H1 (cell line): ENCODE measurements at places on chromosomes 4 and X. TPM values are rescaled to one million over a fixed set of nuclear protein-coding genes. Genes with fewer than 3 reads are reported as not detected.

DNA sequence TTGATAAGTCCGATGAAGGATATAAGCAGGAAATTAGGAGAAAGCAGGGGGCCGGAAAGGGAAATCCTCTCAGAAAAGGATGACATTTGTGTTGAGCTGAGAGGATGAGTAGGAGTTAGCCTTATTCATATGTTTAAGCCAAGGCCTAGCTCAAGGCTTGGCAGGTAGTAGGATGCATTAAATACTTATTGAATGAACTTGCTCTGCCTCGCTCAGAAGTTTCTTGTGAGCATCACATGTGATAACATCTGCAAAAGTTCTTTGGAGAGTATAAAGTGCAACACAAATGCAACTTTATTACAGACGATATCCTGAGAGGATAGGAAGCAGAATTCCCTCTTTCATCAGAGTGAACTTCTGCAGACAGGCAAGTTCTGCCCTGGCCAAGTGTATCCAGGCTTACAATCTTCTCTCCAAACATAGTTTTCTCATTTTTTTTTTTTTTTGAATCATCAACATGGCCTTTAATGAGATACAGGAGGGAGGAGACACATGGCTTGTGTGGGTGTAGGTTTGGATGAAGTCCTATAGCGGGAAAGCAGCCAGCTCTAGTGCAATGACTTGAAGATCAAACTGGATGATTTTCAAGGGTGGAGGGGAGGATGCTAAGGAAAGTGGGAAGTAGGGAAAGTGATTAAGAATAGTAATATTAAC lies 48.1 kb downstream of the LUZP4 start:
- DNase-seq, result no peak

DNA sequence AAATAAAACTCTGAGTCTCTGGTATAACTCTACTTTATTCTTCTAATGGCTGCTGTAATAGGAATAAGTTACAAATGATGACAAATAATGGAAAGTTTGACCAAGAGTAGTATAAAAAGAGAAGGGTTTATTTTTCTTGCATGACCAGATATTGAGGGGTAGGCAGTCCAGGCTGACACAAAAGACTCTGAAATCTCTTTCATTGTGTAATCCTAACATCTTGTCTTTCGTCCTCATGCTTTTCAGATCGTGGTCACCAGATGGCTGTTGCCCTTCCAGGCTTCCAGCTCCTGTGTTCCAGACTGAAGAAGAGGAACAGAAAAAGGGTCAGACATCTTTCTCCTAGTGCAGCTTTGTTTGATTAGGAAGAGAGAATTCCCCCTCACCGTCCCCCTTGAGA lies 176.9 kb upstream of the GK2 start:
- DNase-seq, result no peak

DNA sequence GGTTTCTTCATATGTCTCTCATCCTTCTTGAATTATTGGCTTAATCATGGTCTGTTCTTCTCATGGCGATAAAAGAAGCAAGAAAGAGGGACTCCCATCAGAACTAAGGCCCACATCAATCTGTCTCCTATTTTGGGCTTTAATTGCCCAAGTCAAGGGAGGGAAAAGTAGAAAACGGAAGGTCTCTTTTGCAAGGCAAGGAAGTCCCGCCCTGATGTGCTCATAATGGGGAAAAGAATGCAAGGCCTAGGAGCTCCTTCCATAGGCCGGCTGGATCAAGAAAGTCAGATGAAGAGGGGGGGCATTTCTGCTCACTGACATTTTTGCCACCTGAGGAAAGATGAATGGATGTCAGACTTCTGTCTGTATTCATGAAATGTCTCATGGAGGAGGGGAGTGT lies 127.7 kb upstream of the RPS6KA3 start:
- DNase-seq, result no peak

WDFY3 gene
- 50.7 and 62.4 TPM in 2 replicates for total RNA-seq

GRCh38 chr4:39353478-39354253 lies 12.5 kb downstream of the RFC1 start:
- no peak for DNase-seq

GRCh38 chr4:144355811-144356757 lies 215.6 kb upstream of the GYPA start:
- no peak for DNase-seq

DNA sequence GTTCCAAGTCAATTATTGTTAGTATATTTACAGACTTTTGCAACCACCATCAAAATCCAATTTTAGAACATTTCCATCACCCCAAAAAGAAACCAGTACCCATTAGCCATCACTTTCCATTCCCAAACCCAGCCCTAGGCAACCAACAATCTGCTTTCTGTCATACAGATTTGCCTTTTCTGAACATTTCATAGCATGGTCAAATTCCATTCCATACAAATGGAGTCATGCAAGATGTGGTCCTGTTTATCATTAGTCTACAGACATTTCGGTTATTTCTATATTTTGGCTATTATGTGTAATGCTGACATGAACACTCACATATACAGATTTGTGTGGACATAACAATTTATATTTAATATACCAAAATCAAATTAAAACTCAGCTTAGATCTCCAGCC lies 508.7 kb downstream of the ZNF674 start:
- DNase-seq, result no peak

GRCh38 chrX:13864264-13864663 lies 47.4 kb upstream of the GPM6B start:
- no peak for DNase-seq

RAB9B gene
- total RNA-seq, result 0.46 and 0.56 TPM in 2 replicates

DNA sequence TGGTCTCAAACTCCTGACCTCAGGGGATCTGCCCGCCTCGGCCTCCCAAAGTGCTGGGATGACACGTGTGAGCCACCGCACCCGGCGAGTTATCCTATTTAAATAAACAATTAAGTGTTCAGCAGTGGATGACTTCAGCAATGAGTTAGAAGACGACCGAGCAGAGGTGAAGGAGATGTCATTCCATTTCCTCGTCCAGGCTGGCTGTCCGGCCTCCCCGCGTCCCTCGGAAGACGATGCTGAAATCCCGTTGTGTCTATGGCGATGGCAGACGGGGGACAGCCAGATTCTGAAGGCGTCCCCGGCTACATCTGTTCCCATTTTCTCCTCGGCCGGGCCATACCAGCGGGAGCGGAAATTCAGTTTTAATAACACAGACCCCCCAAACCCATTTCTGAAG lies 209.8 kb downstream of the CRLF2 start:
- DNase-seq, result no peak

DNA sequence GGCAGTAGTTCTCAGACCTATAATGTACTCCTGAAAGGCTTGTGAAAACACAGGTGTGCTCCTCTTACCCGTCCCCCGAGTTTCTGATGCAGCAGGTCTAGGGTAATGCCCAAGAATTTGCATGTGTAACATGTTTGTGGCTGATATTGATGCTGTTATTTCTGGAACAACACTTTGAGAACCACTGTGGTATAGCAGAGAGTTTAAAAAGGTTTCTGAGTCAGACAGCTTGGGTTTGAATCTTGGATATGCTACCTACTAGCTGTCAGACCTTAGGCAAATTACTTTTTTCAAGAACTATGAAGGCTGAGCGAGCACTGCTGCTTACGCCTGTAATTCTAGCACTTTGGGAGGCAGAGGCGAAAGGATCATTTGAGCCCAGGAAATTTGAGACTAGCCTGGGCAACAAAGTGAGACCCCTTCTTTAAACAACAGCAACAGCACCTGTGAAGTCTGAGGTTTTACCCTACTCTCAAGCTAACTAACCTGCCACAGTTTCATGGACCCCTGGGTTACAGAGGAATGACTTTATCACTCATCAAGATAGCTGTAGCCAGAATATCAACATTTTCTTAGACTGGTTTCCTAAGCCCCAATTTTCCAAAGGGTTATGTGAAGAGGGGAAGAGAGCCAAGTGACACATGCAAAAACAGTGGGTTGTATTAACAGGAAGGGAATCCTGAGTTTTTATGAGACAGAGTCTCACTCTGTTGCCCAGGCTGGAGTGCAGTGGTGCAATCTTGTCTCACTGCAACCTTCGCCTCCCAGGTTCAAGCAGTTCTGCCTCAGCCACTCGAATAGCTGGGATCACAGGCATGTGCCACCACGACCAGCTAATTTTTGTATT lies 5.1 kb downstream of the AFF1 start:
- no peak for DNase-seq

DNA sequence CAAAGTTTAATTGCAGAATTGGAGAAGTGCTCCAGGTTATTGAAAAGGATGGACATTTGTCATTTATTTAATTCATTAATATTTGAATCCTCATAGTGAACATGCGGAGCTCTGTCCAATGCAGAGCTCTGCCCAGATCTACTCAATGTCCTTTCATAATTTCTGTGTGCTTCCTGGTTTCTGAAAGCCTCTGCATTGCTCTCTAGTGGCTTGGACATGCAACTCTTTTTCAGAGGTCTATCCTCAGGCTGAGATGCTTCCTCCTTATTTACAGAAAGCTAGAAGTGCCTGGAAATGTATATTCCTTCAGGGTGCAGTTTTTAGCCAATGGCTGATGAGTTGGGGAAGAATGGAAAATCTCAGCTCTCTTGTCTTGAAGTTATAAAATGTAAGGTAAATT lies 786.1 kb upstream of the AADAT start:
- no peak for DNase-seq

- DNase-seq, result no peak
Measured at GRCh38 chr4:118739022-118739713, 54.0 kb downstream of the METTL14 start.

DNA sequence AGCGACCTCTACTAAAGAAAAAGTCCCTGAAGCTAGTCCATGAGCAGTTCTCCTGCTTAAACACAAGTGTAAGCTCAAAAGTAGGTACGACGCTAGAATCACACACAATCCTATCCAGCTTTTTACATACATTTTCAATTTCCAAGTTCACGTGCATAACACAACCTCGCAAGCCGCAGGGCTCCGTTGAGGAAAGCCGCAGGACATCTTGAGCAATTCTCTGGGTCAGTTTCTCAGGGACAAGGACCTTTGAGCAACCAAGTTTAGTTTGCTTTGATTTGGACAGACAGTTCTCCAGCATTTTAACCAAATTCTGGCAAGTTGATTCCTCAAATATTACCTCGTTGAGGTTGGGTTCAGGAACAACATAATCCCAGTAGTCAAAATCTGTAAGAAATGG lies 2.5 kb downstream of the DDIT4L start:
- no peak for DNase-seq

HTN1 gene
- not detected in 2 replicates for total RNA-seq

GAGE12E gene
- not detected in 2 replicates for total RNA-seq

KLB gene
- total RNA-seq, result not detected in 2 replicates
